ENCODE measurements at places on chromosomes 11 and 22.

DNA sequence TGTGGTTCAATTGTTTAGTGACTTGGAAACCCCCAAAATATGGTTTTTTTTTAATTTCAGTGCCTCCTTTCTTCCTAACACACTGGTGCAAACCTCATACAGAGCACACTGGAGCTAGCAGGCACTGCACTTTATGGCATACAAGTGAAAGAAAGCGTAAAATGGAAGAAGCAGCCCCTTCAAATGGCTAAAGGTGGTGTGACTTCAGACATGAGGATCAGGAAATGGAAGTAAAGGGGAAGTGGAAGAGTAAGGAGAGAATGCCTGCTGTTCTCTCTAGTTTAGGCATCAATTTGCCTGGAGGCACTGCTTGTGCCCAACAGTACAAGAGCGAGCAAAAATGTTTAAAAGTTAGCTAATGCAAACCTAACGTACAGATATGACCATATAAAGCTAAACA, 5.7 kb downstream of the RSF1 start:
- no peak for DNase-seq

- no peak for DNase-seq
These were observed 64.7 kb upstream of the FAT3 start for GRCh38 chr11:92159931-92160330.

DNA sequence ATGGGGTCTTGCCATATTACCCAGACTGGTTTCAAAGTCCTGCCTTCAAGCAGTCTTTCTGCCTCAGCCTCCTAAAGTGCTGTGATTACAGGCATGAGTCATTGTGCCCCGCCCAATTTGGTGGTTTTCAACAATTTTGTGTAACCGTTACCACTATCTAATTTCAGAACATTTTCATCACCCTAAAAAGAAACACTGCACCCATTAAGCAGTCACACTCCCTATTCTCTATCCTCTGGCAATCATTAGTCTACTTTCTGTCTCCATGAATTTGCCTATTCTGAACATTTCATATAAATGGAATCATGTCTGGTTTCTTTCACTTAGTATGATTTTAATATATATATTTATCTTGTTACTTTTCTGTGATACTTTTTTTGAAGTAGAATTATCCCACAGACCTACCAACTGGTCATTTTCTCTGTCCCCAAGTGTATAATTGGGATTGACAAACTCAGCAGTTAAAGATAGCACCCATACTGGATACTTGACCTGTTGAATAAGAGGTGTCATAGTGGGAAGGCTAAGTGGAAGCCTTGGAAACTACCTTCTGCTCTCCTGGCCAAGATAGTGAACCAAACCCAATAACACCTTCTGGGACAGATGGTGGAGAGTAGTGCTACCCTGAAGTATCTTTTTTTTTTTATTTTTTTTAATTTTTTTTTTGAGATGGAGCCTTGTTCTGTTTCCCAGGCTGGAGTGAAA, 64.8 kb downstream of the STIM1 start:
- no peak for DNase-seq

DNA sequence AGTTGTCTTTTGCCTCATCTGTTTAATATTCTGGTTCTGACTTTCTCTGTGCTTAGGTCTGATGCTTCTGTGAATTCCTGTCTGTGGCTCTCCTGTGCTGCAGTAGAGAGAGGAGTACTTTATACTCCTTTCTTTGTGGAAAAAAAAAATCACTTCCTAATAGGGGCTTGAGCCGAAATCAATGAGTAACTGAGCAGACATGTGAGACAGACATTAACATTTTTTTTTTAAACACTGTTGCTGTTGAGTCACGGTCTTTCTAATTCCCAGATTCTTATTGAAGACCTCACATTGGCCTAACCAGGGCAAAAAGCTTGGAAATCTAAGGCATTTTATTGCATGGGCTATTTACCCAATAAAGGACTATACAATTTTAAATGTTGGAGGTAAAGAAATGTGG, 86.1 kb downstream of the GRM5 start:
- DNase-seq = no peak

- no peak for DNase-seq
These were observed 31.6 kb downstream of the MARK2 start for GRCh38 chr11:63870351-63871140.

- DNase-seq = no peak
These were observed 27.1 kb downstream of the TSKU start for GRCh38 chr11:76810151-76810853.

DNA sequence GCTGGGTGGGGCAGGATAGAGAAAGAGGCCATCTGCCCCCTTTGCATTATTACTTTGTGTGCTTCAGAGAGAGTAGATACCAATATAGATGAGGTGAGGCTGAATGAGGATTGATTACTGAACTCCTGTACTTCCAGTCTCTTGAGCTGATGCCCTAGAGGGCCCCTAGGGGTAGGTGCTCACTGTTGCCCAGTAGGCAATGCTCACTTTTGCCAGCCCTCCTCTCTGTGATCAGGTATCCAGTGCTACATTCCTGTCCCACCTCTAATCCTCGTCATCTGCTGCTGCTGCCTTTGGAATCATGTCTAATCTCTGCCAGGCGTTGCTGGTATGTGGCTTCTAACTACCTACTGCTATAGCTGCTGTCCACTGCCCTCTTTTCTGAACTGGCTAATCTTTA, 57.2 kb downstream of the CCDC83 start:
- DNase-seq = no peak

- DNase-seq = no peak
These were observed 220.0 kb downstream of the C11orf91 start for GRCh38 chr11:33480626-33481025.

GRCh38 chr22:21103633-21104032, 57.9 kb downstream of the LRRC74B start:
- no peak for DNase-seq

DNA sequence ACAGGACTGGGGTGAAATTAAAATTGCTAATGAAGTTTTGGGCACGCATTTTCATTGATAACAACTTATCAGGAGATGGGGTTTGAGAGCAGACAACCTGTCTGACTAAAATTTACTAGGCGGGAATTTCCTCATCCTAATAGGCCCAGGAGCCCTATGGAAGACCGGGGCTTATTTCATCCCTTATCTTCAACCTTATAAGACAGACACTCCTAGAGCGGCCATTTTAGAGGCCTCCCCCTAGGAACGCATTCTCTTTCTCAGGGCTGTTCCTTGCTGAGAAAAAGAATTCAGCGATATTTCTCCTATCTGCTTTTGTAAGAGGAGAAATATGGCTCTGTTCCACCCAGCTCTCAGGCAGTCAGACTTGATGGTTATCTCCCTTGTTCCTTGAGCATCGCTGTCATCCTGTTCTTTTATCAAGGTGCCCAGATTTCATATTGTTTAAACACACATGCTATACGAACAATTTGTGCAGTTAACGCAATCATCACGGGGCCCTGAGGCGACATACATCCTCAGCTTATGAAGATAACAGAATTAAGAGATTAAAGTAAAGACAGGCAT, 39.3 kb upstream of the ZC3H12C start:
- DNase-seq = no peak

DNA sequence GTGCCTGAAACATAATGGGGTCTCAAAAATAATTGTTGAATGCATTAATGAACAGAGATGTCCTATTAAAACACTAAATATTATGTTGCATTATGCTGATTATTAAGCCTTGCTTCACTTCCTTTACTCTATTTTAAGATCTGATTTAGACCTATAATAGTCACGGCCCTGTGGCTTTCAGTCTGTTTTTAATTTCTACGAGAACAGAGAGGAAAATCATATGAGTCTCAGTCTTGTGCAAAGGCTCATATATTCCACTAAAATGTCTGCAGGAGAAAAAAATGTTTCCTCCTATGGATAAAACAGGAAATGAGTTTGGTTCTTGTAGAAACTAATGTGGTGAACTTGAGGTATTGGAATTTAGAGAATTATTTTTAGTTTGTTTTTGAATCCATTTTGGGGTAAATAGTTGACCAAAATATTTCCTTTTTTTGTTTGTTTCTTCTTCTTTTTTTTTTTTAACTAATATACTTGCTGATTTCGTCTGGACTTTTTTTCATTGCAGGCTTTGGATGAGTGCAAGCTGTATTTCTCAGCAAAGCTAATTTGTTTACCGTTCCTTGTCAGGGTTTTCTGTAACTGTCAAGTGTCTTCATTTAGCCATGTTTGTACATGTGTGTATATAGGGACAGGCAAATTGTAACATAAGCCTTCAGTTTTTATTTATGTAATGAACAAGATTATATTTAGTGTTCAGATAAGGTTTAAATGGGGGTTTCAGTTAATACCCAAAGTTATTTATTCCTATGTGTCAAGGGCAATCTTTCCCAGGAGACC, 139.1 kb upstream of the DDI1 start:
- no peak for DNase-seq

GRCh38 chr11:113103932-113104690, 142.9 kb downstream of the NCAM1 start:
- DNase-seq = no peak

GRCh38 chr22:42699281-42699975, 21.2 kb downstream of the A4GALT start:
- DNase-seq = no peak

GRCh38 chr11:119714189-119714588, 14.8 kb downstream of the NECTIN1 start:
- no peak for DNase-seq

DNA sequence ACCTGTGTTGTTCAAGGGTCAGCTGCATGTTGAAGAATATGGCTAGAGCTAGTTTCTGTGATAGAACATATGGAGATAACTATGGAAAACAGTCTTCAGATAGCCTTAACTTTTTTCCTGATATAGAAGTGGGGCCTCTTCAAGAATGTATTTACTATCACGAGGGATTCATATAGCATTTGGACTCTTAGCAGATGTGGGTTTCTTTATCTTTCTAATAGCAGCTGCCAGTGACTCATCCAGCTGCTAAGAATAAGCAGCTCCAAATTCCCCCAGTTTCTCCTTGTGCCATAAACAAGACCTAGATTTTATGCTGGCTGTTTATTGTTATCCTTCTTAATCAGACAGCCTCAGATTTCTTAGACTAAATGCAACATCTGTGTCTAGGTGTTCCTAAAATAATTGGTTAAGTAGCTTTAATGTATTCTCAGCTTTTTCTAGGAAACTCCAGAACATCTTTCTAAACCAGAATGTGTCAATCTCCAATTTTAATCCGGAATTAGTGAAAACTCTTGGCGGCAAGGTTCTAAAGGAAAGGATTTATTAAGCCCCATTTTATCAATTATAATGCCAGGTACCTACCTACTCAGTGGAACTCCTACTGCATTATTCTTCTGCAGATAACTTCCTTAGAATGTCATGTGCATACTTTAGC, 119.8 kb downstream of the CSTPP1 start:
- no peak for DNase-seq

GRCh38 chr11:77732143-77732542, 88.4 kb downstream of the RSF1 start:
- no peak for DNase-seq

DNA sequence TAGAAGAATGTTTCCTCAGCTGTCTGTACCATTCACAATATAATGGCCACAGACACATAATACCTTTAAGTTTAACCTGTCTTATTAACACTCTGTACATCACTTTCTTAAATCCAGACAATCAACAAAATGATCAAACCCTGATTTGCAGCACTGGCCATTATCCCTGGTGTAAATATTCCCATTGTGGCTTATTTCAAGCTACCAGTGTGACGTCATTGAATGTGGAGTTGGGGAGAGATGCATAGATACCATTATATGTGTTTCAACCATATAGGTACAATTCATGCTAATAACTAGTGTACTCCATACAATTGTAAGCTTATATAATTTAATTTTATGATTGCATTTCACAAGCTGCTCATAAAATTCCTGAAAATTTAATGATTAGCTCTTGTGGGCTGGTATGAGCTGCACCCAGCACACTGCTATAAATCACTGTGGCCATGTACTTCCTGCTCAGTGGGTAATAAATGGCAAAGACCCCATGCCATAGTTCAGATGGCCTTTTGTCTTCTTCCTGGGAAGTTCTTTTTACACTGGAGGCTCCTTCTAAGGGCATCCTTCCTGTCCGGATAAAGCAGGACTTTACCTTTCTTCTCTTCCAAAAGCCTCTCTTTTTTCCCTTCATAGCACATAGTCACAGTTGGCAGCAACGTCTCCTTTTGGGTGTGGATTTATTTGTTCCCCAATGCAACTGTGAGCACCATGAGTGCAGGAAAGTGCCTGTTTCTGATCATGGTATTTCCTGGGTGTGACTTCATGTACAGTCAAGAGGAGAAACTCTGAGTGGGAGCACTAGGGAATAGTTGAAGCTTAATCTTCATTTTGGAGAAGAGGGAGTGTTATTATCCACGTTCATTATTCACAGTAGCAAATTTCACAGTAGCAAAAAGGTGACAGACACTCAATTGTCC, 87.8 kb downstream of the MIAT start:
- no peak for DNase-seq

DNA sequence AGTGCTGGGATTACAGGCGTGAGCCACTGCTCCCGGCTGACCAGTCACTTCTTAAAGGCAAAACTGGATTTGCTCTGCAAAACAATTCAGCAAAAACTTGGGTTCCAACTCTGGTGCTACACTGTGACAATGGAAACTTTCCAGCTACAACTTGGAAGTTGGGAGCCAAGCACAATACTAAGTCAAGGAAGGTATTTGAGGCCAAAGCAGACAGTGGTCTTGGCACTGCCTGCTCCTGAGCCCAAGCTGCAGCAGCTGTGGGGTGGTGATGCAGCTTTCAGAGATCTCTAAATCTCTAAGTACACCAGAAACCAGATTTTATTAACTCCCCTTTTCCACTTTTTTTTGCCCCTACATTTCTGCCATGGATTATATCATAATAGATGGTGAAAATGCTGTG, 17.5 kb downstream of the ADM start:
- DNase-seq = no peak

GRCh38 chr11:57777969-57778317, 16.3 kb downstream of the CTNND1 start:
- no peak for DNase-seq

- no peak for DNase-seq
These were observed 68.3 kb downstream of the SPECC1L start for GRCh38 chr22:24338726-24339451.

GRCh38 chr11:44389963-44390605, 80.1 kb upstream of the ALX4 start:
- no peak for DNase-seq

GRCh38 chr11:45272701-45273100, 13.4 kb downstream of the SYT13 start:
- DNase-seq = no peak

GRCh38 chr11:94708176-94708575, 60.0 kb upstream of the AMOTL1 start:
- no peak for DNase-seq

DNA sequence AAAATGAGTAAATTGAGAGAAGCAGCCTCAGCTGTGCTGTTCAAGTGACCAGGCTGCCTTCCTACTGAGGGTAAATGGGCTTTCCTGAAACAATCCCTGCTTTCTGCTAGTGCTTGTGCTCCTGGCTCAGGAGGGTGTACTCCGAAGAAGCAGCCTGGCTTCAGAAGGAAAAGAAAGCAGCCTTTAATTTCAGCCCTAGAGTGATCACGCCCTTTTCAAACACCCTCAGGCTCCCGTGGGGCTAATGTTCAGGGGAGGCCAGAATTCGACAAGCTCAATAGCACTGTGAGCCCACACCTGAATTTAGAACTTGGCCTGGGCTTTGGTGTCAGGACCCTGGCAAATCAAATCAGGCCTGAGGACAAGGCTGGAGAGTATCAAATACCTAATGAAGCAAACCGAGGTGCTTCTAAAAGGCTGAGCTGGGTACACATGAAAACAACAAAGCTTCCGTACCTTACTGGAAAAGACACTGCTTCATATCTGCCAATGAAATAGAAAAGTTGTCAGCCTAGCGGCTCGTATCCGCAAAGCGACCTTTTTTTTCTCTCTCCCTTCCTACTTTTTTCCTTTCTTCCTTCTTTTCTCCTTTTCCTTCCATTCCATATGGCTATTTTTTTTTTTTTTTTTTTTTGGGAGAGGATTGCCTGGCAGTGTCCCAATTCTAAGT, 387.8 kb downstream of the SOX6 start:
- DNase-seq = no peak

- no peak for DNase-seq
These were observed 87.9 kb downstream of the BCR start for GRCh38 chr22:23268139-23268712.

All from Panc1 (cell line).